Stimulated activated CD8-positive, alpha-beta memory T cell treated with anti-CD3 and anti-CD28 coated beads, Interleukin-15, amount 100 ng/mL, for 1 hour (primary cell): ENCODE measurements at places on chromosomes 1 and 21.

DNA sequence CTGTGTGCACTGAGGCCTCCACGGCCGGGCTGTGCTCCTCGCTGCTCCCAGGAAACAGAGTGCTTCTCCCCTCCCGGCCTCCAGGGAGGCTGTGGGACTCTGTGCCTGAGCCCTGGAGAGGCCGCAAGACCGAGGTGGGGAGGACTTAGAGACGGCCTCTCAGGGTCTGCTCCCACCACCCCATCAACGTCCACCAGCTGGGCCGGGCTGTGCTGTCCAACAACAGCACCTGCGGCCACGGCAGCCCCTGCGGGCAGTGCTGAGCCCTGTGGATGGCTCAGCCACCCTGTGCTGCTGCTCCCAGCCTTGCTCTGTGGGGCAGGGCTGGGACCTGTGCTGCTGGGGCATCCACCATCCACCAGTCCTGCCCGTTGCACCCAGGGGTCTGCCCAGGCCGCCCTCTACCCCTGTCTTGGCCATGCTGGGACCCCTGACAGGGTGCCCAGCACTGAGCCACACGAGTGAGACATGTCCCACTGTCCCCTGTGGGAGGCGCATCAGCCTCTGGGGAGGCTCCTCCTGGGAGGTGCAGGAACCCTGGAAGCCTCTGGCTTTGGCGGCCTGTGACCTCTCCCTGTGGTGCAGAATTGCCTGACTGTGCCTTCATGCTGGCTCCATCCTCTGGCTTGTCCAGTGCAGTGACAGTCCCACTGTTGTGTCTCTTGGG, 31.2 kb upstream of the LRRC3 start:
- no peak for DNase-seq

GRCh38 chr1:85374160-85374559, 90.8 kb downstream of the DDAH1 start:
- no peak for DNase-seq

GRCh38 chr1:16161717-16162116, 5.8 kb upstream of the EPHA2 start:
- no peak for DNase-seq

- DNase-seq: no peak
Observed at GRCh38 chr21:41670056-41670805, 96.6 kb downstream of the RIPK4 start.

- no peak for DNase-seq
Observed at GRCh38 chr1:178578541-178578940, 65.6 kb downstream of the TEX35 start.

DNA sequence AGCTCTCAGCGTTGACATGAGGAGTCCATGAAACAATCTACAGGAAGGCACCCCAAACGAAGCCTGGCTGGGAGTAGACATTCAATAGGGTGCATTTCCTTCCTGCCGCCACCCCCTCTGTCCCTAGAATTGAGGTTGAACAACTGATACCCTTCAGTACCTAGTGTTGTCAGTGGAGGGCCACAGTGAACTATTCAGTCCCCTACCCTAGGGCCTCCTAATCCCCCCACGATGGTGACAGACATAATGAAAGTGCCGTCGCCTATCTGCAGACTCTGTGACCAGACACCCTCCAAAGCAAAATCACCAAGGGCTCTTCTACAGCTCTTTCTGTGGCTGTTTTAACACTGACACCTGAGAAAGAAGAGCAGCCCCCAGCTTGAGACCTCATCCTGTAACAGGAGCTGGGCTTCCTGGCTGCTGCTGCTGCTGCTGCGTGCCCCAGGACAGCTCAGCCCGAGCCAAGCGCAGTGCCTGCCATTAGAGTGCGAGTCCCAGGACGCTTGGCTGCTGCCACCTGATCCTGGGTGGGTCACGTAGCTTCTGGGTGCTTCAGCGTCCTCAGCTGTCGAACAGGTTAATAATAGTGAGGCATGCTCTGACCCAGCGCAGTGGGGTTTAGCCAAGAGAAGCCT, 183.0 kb downstream of the ZBTB18 start:
- DNase-seq: no peak

DNA sequence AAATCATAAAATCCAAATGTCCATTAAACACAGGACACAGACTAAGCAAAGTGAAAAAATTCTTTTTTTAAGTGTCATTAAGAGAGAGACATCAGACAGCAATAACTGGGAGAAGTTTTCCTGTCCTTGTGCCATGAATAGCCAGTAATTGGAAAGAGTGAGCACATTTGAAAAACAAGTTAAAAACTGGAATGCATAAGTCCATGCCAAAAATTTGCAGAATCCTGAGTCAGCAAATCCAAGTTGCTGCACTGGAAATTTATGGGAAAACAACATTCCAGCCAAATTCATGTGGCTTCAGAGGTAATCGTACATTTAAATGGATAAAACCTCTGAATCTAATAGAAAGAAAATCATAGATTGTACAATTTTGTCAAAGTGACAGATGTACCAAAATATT, 291.4 kb downstream of the LRRC40 start:
- no peak for DNase-seq
